Sigmoid colon (tissue), 7 donors: ENCODE measurements at places on chromosomes 5 and 9. TPM values are rescaled to one million over a fixed set of nuclear protein-coding genes. Genes with fewer than 3 reads are reported as not detected.

GRCh38 chr5:111983459-111983858, 226.5 kb upstream of the NREP start:
- no peaks in the 10 kb centered on the region for H3K4me1 ChIP-seq
- no peak overlapping the region for H3K27ac ChIP-seq
- H3K36me3 ChIP-seq: no peaks in the 10 kb centered on the region
- H3K27me3 ChIP-seq: no peaks in the 10 kb centered on the region
- no peak for DNase-seq

The SPINK4 gene
- not detected for total RNA-seq

GRCh38 chr5:112202694-112203093, 216.4 kb downstream of the EPB41L4A start:
- no peak for DNase-seq
- H3K4me1 ChIP-seq: no peaks in the 10 kb centered on the region

GRCh38 chr9:18126831-18127498, 347.0 kb upstream of the ADAMTSL1 start:
- peaks cover 21% of the 10 kb centered on the region for H3K4me1 ChIP-seq
- H3K36me3 ChIP-seq: no peaks in the 10 kb centered on the region
- no peak overlapping the region for H3K4me3 ChIP-seq
- H3K27ac ChIP-seq: peak overlapping the region; percentile 64

GRCh38 chr5:44568519-44568918, 179.3 kb upstream of the FGF10 start:
- H3K36me3 ChIP-seq: no peaks in the 10 kb centered on the region
- no peak overlapping the region for H3K27ac ChIP-seq
- no peak for DNase-seq
- no peaks in the 10 kb centered on the region for H3K4me1 ChIP-seq
- H3K4me3 ChIP-seq: no peak overlapping the region

DNA sequence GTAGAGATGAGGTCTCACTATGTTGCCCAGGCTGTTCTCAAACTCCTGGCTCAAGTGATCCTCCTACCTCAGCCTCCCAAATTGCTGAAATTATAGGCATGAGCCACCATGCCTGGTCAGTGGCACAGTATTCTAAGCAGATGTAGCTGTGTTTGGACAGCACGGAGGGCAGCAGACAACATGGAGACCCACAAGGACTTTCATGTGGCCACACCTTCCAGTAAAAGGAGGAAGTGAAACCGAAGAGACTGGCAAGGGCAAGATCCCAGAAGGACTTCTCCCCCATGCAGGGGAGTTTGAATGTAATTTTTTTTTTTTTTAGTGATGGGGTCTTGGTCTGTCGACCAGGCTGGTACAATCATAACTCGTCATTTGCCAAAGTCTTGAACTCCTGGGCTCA, 172.2 kb downstream of the TRPM3 start:
- no peaks in the 10 kb centered on the region for H3K36me3 ChIP-seq
- no peak overlapping the region for H3K4me3 ChIP-seq
- no peaks in the 10 kb centered on the region for H3K27me3 ChIP-seq
- H3K27ac ChIP-seq: no peak overlapping the region
- no peak for DNase-seq
- H3K4me1 ChIP-seq: no peaks in the 10 kb centered on the region

The LHX6 gene
- 1.4 TPM for total RNA-seq

GRCh38 chr9:138077126-138077525, 199.5 kb downstream of the CACNA1B start:
- no peak overlapping the region for H3K27ac ChIP-seq
- H3K36me3 ChIP-seq: no peaks in the 10 kb centered on the region
- H3K4me3 ChIP-seq: no peak overlapping the region
- no peaks in the 10 kb centered on the region for H3K27me3 ChIP-seq
- DNase-seq: peak; percentile 46

GRCh38 chr5:33073881-33074327, 362.8 kb downstream of the NPR3 start:
- H3K27me3 ChIP-seq: no peaks in the 10 kb centered on the region
- H3K36me3 ChIP-seq: no peaks in the 10 kb centered on the region
- DNase-seq: no peak
- H3K27ac ChIP-seq: no peak overlapping the region
- no peak overlapping the region for H3K4me3 ChIP-seq

- H3K4me3 ChIP-seq: no peak overlapping the region
- no peak for DNase-seq
- no peaks in the 10 kb centered on the region for H3K27me3 ChIP-seq
- H3K27ac ChIP-seq: no peak overlapping the region
- no peaks in the 10 kb centered on the region for H3K4me1 ChIP-seq
Measured at GRCh38 chr9:38690574-38690973, 29.4 kb downstream of the FAM240B start.

The OR1Q1 gene
- not detected for total RNA-seq

The MCTP1 gene
- 20.5 TPM for total RNA-seq

The SOHLH1 gene
- not detected for total RNA-seq

DNA sequence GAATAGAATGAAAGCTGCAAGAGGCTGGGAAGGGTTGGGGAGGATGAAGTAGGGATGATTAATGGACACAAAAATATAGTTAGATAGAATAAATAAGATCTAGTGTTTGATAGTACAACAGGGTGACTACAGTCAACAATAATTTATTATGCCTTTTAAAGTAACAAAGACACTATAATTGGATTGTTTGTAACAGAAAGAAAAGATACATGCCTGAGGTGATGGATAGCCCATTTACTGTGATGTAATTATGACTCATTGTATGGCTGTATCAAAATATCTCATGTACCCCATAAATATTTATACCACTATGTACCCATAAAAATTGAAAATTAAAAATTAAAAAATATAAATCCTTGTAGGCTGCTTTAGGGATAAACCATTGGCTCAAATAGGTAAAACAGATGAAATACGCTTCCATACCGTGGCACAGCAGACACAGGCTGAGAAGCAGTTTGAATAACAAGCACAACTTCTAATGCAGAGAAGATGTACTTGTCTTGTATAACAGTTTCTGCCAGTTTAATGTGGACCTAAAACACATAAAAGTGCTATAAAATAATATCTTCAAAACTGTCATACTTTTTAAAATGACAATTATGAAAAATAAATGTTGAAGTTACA, 34.9 kb downstream of the APBA1 start:
- H3K36me3 ChIP-seq: no peaks in the 10 kb centered on the region
- H3K27ac ChIP-seq: no peak overlapping the region
- no peak overlapping the region for H3K4me3 ChIP-seq
- no peak for DNase-seq

The PCDHA13 gene
- 0.54 TPM for total RNA-seq

GRCh38 chr5:16759147-16759773, 142.5 kb upstream of the RETREG1 start:
- H3K4me1 ChIP-seq: no peaks in the 10 kb centered on the region
- no peak for DNase-seq
- no peaks in the 10 kb centered on the region for H3K36me3 ChIP-seq
- H3K27me3 ChIP-seq: no peaks in the 10 kb centered on the region
- no peak overlapping the region for H3K27ac ChIP-seq

The MAPK9 gene
- total RNA-seq: 42.9 TPM

DNA sequence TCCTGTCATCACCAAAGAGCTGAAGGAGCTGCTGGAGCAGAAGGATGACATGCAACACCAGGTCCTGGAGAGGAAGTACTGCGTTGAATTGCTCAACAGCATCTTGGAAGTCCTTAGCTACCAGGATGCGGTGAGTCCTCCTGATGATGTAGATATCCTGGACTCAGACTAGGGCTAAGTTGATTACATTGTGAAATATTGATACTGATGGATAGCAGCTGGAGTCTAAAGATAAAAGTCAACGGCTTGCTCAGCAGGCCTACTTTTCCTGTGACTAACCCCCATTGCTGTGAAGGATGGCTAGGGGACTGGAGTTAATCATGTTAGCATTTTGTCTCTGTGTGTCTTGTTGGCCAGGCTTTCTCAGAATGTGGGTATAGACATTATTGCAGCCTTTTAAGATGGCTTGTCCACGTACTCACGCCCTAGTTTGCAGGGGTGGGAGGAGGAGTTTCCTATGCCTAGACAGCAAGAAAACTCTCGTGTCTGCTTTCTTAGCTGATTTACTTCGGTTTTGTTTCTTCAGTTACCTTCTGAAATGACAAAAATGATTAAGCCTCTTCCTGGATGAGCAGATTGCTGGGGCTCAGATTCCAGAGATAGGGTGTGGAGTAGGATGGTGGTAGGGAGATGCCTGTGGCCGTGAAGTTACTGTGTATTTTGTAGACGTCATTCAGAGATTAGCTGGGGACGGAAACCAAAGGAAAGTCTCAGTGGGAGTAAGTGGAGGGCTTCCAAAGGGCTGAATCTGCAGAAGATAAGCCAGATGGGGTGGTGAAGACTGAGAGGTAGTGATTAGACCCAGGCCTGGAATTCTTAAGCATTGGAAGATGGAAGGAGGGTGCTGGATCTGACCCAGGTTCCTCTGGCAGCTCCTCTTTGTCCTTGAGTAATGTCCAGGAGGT, 166.3 kb downstream of the DOCK2 start:
- no peak overlapping the region for H3K4me3 ChIP-seq
- DNase-seq: peak; percentile 84
- H3K27ac ChIP-seq: no peak overlapping the region
- no peaks in the 10 kb centered on the region for H3K36me3 ChIP-seq
- H3K4me1 ChIP-seq: no peaks in the 10 kb centered on the region
- no peaks in the 10 kb centered on the region for H3K27me3 ChIP-seq

GRCh38 chr5:148860599-148860998, 34.2 kb downstream of the ADRB2 start:
- DNase-seq: no peak
- no peaks in the 10 kb centered on the region for H3K36me3 ChIP-seq
- peaks cover 13% of the 10 kb centered on the region for H3K4me1 ChIP-seq
- H3K4me3 ChIP-seq: no peak overlapping the region
- H3K27ac ChIP-seq: no peak overlapping the region

The TICAM2 gene
- total RNA-seq: 3.9 TPM

DNA sequence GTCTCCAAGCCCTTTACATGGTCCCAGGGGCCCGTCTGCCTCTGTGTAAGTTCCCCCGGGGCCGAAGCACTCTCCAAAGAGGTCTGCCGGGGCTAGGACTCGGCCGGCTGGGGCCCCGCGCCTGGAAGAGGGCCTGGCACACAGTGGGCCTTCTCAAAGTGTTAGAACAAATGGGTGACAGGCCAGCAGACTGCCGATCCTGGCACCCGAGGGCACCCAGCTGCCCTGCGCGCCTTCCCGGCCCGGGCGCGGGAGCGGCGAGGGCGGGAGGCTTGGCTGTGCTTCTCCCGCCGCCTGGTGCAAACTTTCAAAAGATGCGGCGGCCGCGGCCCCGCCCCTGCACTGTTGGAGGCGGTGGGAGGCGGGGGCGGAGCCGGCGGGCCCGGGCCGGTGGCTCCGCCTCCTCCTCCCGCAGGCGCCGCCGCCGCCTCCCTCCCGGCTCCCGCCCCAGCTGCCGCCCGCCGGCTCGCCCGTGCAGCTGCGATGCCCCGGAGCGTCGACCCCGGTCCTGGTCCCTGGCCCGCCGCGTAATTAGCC, at the start of gene NEURL1B:
Gene NEURL1B, plus strand, starts transcription at position 442 of the 537 bp plus-strand sequence. CDS start 144 bp downstream, outside the sequence.
- no peaks in the 10 kb centered on the region for H3K27me3 ChIP-seq
- H3K27ac ChIP-seq: peak within 1 kb of the TSS; percentile 99
- peak; percentile 93 for DNase-seq
- H3K36me3 ChIP-seq: no peaks in the 10 kb centered on the region

The IL9 gene
- not detected for total RNA-seq

DNA sequence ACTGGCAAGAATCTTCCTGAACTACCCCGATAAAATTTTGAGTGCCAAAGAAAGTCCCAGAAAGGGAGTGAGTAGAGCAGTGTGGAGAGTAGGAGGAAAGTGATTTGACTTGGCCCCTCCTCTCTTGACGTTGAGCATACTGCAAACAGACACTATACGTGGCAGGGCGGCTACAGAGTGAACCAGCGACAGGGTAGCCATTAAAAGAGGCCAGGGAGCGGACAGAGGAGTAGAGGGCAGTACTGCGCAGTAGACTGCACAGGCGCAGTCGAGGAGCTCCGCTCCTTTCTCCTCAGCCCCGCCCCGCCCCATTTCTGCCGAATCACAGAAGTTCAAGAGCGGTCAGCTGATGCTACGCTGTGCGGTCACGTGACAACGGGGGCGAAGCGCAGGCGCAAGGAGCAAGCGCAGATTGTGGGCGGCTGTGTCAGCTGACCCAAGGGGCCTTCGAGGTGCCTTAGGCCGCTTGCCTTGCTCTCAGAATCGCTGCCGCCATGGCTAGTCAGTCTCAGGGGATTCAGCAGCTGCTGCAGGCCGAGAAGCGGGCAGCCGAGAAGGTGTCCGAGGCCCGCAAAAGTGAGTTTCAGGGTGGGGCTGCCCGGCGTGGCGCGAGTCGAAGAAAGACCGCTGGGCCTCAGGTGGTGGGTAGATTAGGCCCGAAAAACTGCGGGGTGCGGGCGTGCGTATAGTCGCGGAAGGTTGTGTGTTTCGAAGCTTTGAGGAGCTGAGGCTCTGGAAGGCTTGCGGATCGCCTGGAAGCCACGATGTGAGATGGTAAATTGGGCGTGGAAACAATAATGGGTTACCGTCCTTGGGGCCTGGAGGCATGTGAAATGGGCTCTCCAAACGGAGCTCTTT, at the start of gene ATP6V1G1:
Gene ATP6V1G1, plus strand, starts transcription at position 425 of the 858 bp plus-strand sequence. Its CDS starts 70 bp downstream, at position 495.
- H3K4me1 ChIP-seq: peaks cover 48% of the 10 kb centered on the region
- peak within 1 kb of the TSS; percentile 91 for H3K27ac ChIP-seq
- H3K4me3 ChIP-seq: peak within 1 kb of the TSS; percentile 73
- peak; percentile 100 for DNase-seq

- H3K4me3 ChIP-seq: no peak overlapping the region
- no peaks in the 10 kb centered on the region for H3K27me3 ChIP-seq
- DNase-seq: no peak
Measured at GRCh38 chr5:4044881-4045280, 449.2 kb downstream of the IRX1 start.

The SPINK1 gene
- total RNA-seq: 4.6 TPM
